ENCODE measurements at places on chromosomes 12 and 14.

GRCh38 chr12:89597210-89597609 lies 71.4 kb upstream of the POC1B start:
- DNase-seq, result no peak

- no peak for DNase-seq
These were observed 43.5 kb downstream of the TMX1 start for GRCh38 chr14:51283402-51284085.

GRCh38 chr12:2673966-2674810 lies 120.6 kb upstream of the FKBP4 start:
- peak; percentile 61 for DNase-seq

DNA sequence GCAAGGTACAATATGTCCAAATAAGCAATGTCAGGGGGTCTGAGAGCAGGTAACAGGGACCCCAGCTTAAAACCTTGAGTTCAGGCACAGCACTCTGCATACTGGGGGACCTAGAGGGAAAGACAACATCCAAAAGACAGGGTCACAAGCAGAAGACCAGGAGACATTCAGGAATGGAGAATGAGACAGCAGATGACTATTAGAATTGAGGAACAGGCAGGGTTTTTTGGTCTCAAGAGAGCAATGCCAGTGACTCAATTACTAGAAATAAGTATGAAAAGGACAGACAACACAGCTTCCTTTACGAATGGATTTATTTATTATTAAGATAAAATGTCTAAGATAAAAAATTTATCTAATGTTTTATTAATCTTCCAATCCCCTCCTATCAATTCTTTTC lies 223.0 kb downstream of the PTPRO start:
- DNase-seq, result no peak

GRCh38 chr12:126067626-126068329 lies 1002.5 kb downstream of the AACS start:
- no peak for DNase-seq

GRCh38 chr12:76952995-76953394 lies 74.2 kb upstream of the CSRP2 start:
- DNase-seq, result no peak

GRCh38 chr12:21384261-21384660 lies 11.6 kb downstream of the IAPP start:
- no peak for DNase-seq

- DNase-seq, result peak; percentile 39
These were observed 139.7 kb upstream of the CCND2 start for GRCh38 chr12:4133636-4134447.

- DNase-seq, result no peak
These were observed 244.2 kb downstream of the SOX5 start for GRCh38 chr12:23704992-23705943.

GRCh38 chr14:71647086-71647784 lies 285.0 kb upstream of the RGS6 start:
- DNase-seq, result no peak

- no peak for DNase-seq
These were observed 37.0 kb downstream of the ANAPC7 start for GRCh38 chr12:110366321-110367142.

DNA sequence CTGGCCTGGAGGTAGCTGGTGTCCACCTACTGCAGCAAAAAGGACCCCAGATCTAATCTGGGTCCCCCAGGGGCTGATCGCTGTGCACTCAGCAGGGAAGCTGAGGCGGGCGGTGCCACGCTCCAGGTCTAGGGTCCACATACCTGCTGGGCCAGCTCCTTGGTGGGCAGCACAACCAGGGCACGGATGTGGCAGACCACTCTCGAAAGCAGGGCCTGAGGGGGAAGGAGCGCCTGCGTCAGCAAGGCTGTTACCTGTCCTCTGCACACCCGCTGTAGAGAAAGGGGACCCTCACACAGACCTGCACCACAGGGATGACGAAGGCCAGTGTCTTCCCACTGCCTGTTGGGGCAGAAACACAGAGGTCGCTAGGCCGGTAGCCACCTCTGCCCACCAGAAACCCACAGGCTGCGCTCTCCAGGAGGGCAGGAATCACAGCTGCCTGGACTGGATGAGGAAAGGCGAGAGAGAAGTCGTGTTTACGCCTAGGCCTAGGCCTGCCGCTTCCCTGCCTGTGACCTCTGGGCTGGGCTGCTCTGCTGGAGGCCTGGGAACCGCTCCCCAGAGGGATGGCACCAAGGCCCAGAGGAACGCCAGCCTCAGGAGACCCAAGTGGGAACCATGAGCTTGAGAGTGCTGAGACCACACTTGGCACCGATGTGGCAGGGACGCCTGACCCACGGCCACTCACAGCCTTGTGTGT lies 2.0 kb downstream of the DDX51 start:
- no peak for DNase-seq

Data from WTC11 (cell line).